ENCODE measurements at places on chromosomes 4 and X.

GRCh38 chrX:145715641-145716138 is 101.9 kb upstream of the SLITRK2 start:
- DNase-seq: no peak

GRCh38 chr4:94451051-94451694 is 569 bp upstream of the PDLIM5 start:
- DNase-seq: no peak

DNA sequence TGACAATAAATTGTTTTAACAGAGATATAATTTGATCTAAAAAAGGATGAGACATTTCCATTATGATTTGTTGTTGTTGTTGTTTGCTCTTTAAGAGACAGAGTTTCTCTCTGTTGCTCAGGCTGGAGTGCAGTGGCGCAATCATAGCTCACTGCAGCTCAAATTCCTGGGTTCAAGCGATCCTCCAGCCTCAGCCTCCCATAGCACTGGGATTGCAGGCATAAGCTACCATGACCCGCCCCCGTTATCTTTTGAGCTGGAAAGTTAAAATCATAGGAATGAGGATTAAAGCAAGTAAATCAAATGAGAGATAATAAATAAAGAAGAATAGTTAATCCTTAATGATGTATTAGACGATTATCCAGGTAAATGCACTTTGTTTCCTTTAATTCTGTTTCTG is 224.4 kb upstream of the SMIM31 start:
- DNase-seq: no peak

DNA sequence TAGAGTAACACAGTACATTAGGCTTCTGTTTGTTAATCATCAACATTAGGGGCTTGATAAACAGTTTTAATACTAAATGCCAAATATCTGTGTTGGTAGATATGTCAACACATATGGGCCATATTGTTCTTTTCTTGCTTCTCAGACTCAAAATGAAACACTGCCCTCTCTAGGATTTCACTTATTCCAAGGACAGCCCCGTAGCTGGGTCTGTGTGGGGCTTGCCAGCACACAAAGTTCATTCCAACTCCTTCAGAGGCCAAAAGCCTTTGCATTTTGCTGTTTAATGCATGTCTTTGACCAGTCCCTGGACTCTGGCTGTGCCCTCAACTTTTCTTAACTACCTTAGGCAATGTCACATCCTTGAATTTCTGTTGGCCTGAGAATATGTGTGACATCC is 102.0 kb upstream of the ZNF827 start:
- no peak for DNase-seq

DNA sequence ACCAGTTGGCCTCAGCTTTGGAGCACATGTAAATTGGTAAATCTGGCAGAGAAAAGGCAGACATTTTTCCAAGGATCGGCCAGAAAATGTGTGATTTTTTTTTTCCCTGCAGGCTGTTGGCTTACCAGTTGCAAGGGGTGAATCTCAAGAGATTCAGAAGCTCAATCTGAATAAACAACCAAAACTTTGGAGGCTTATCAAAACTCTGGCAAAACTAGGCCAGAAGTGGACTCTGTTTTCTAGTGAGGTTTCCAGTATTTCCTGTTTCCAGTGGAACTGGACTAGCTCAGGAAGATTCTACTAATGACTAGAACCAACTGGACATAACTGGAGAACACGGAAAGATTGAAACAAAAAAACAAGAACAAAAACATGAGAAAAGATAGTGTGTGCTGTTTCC is 191.3 kb downstream of the SMIM20 start:
- no peak for DNase-seq

DNA sequence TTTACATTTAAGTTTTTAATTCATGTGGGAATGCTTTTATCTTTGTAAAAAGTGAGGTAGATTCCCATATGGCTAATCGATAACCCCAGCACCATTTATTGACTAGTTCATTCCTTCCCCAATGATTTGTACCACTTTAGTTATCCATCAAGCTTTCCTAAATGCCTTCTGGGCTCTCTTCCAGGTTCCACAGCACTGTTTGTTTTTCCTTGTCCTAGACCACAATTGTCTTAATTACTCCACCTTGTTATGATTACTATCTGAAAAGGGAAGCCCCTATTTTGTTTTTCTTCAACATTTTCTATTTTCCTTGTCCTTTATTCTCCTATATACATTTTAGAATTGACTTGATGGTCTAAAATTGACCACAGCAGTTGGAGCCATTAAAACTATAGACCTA is 48.5 kb upstream of the GPRIN3 start:
- no peak for DNase-seq

- DNase-seq: no peak
Measured at GRCh38 chr4:185112104-185112503, 31.0 kb upstream of the SLC25A4 start.

GRCh38 chr4:87835197-87835596 is 2.4 kb downstream of the MEPE start:
- DNase-seq: no peak

DNA sequence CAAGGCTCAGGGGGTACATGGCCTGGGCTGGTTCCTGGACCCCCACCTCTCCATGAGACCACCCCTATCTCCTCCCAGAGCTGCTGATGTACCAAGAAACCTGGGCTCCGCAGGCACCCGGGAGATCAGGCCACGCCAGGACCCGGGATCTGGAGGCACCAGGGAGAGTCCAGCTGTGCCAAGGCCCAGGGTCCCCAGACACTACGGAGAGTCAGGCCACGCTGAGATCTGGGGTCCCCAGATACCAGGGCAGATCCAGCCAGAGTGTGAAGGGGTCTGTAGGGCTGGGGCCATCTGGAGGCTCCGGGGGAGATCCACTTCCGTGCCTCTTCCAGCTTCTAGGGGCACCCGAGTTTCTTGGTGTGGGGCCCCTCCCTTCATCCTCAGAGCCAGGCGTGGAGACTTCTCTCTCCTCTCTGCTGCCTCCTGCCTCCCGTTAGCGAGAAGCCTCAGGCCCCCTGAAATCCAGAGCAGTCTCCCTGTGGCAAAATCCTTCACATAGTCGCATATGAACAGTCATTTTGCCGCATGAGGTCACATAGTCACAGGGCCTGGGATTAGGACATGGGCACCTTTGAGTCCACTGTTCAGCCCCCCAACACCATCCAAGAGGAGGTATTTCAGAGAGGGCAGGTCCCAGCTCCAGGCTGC is 9.7 kb downstream of the ABLIM2 start:
- DNase-seq: no peak

- DNase-seq: no peak
Measured at GRCh38 chrX:70434352-70434866, 10.2 kb upstream of the DLG3 start.

GRCh38 chr4:41339812-41340809 is 83.4 kb downstream of the UCHL1 start:
- no peak for DNase-seq

Measured in central memory CD4-positive, alpha-beta T cell (primary cell).